ENCODE measurements at places on chromosomes 7 and 10. TPM values are rescaled to one million over a fixed set of nuclear protein-coding genes. Genes with fewer than 3 reads are reported as not detected.

- DNase-seq = no peak
Observed at GRCh38 chr7:157640144-157640543, 303.3 kb downstream of the DNAJB6 start.

- DNase-seq = no peak
Observed at GRCh38 chr10:2488446-2489005, 578.8 kb upstream of the PFKP start.

GRCh38 chr7:131745390-131746248 is 189.2 kb upstream of the PODXL start:
- no peak for DNase-seq

GRCh38 chr7:11831736-11832495 is at the start of gene THSD7A:
THSD7A (minus strand) TSS chr7:11832198; CDS start chr7:11831946, 252 bp downstream.
- peak; percentile 6 for DNase-seq

- no peak for DNase-seq
Observed at GRCh38 chr7:23299770-23300300, 696 bp downstream of the MALSU1 start.

GRCh38 chr10:71025535-71025934 is 137.2 kb upstream of the PCBD1 start:
- no peak for DNase-seq

DNA sequence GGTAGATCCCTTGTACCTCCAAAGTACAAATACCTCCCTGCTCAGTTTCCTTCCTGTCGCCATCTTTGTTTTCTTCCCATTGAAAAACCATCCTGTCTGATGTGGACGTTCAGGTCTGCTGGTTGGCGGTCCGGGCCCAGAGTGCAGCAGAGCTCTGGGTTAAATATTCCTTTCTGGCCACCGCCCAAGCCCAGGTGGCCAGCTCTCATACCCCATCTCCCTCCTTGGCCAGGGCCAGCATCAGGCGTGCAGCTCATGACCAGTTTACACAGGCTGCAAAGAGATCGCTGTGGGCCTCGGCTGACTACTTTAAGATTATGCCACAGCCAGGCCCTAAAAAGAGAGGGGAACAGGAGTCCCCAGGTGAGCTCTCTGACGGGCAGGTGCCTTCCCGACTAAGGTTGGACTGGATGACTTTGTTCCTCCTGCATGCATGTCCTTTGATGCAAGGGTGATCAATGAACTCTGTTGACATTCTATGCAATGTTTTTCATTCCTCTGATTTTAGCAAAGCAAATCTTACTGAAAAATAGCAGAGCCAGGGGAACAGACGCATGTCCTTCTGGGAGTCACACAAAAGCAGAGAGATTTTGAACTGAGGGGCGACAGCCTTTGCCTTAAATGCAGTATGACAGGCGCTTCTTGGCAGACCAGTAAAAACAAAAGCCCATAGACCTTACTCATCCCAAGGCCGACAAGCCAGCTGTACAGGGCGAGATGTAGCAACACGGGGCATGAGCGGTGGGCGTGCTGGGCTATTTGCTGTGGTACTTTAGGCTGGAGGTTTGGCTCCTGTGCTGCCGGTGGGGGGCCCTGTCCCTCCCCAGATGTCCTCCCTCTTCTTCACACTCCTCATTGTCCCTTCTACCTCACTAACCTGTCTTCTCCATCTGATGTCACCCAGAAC is 33.3 kb upstream of the SH2B2 start:
- DNase-seq = no peak

DNA sequence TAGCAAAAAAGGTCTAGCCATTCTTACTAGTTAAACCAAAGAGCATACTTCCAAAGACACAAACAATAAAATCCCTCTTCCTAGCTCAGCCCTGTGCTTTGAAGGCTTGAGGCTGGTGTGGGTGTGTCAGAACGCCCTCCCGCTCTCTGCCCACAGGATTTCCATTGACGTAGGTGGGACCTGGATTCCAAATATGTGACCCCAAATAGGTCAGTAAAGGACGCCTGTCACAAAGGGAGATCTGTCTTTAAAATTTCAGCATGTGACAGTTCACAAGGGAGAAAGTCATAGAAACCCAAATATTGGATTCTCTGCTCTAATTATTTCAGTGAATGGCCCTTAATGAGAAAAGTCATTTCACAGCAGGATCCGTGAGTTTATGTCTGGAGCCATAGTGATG is 39.9 kb upstream of the LYZL1 start:
- no peak for DNase-seq

DNA sequence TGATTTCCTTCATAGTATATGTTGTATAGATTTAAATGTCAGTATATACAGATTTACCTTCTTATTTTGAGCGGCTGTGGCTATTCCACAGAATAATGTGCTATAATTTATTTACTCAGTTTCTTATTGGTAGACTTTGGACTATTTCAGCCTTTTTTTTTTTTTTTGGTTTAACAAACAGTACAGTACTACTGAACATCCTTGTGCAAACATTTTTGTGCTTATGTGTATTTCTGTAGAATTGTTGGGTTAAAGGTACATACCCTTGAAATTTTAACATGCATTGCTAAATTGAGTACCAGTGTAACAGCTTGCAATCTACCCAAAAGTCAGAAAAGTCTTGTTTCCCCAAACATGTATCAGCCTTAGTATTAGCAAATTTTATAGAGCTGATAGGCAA is 68.8 kb downstream of the HHEX start:
- no peak for DNase-seq

DNA sequence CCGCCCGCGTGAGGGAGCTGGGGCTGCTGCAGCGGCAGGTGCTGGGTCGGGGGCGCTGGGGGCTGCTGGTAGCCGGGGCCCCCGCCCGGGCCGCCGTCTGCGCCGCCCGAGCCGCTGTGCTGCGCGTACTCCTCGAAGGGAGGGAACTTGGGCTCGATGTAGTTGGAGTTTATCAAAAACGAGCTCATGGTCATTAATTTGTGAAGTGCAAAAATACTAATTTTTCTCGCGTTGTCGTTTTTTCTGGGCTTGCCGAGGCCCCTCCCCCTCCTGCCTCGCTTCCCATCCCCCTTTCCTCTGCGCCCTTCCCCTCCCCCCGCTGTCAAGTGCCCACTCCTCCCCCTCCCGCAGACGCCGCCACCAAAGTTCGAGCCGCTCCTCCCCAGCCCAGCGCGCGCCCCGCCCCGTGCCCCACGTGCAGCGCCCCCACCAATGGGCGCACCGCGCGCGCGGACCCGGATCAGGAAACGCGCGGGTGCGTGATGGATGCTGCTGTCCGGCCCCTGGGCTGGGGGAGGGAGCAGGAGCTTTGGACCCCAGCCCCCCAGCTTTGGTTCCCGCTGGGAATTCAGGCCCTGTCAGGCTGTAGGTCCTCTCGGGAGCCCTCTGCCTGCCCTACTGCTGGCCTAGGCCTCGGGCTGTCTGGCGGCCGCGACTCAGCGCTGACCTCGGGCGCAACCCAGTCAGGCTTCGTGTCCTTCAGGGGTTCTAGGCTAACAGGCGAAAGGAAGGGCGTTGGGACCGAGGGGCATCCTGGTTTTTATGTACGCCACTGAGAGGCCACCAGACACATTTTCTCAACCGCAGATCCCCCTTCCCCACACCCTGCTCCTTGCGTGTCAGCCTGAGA is at the start of gene HOXA4:
Gene HOXA4 (minus strand): TSS at position 218 of the 850 bp plus-strand sequence. CDS start 24 bp downstream, at position 194.
- DNase-seq = peak; percentile 63

- DNase-seq = no peak
Observed at GRCh38 chr7:141463986-141464385, 87.2 kb upstream of the AGK start.

- peak; percentile 49 for DNase-seq
Observed at GRCh38 chr7:42883950-42884349, 27.9 kb downstream of the C7orf25 start.

TCF7L2 gene
- 1.1 TPM for total RNA-seq

CCL24 gene
- total RNA-seq = not detected

PDZD7 gene
- 0.85 TPM for total RNA-seq

DNAJC12 gene
- not detected for total RNA-seq

PNLIP gene
- total RNA-seq = not detected

C7orf57 gene
- total RNA-seq = not detected

TPST1 gene
- total RNA-seq = 13.0 TPM

Measured in B cell (primary cell).